ENCODE measurements at places on chromosomes 2 and 18.

DNA sequence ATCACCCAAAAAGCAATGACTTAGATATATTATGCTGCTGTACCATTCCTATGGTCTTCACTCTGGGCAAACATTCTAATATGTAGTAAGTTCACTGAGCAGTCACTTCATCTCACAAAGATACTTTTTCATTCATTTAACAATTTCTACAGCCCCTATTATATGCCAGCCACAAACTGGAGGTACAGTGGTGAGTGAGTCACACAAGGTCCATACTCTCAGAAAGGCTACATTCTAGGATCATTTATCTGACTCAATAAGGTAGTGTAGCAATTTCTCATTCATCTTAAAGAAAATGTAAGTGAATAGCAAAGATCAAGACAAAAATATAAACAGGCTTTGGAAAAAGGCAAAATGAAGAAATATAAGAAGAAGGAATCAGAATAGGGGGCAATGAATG, 40.5 kb downstream of the NHEJ1 start:
- no peak for DNase-seq

DNA sequence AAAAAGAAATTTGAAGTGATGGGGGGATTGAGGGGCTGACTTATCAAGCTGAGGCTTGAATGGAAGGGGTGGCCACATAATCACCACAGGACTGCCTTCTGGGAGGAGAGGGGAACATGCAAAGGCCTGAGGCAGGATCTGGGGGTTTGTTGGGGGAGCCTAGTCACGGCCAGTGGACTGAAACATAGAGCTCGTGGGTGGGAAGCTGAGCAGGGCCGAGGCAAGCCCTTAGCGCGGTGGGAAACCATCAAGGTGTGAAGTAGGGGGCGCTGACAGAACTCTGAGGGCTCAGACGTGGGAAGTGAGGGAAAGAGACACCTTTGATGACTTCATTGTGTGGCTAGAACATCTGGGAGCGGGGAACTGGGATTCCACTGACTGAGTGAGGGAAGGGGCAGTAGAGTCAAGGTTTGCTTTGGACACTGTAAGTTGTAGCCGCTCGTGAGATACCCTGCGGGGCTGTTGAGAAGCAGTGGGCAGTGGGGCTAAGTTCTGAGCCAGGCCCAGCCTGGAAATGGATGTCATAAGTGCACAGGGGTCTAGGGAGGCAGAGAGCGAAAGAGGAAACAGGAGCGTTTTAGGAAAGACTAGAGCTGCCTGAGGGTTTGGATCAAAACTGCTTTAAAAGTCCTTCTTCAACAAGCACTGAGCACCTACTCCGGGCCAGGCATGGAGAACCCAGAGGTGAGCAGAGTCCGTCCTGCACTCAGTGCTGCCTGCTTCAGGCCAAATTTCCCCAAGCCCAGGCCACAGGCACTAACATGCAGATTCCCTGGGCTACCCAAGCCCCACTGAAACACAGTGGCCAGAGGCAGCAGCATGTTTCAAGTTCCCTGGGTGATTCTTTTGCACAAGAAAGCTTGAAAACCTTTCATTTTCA, 686 bp upstream of the SNORC start:
- DNase-seq: no peak

- no peak for DNase-seq
These were observed 60.5 kb upstream of the B3GNT7 start for GRCh38 chr2:231334981-231335380.

DNA sequence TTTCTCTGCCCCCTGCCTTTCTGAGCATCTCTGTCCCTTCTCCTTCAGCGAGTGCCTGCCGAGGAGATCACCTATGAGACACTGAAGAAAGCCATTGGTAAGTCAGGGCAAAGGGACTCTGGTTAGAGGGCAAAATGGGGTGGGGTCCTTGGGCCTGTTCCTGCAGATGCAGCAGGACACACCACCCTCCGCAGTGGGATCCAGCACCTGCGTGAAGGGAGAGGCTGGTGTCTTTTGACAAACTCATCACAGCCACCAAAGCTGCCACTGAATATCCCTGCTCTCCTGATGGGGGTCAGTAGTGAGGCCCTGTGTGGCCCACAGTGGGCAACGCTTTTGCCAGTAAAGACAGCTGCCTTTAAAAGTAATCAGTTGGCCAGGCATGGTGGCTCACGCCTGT, 18.7 kb downstream of the POMC start:
- DNase-seq: no peak

DNA sequence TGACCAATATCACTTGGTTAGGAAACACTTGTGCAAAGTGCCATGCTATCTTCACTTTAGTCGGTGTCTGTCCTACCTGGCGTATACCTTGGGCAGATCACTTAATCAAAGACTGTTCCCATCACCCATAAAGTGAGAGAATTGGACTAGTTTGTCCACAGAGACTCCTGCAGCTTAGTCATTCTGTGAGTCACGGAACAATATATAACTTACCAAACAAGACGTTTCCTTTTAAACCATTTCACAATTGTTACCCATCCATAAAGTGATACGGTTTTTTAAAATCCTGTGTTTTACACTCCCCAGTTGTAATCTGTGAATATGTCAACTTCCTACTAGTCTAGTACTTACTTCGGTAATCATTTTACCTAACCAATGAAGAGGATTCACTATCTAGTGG, 499.3 kb upstream of the SMIM21 start:
- no peak for DNase-seq

DNA sequence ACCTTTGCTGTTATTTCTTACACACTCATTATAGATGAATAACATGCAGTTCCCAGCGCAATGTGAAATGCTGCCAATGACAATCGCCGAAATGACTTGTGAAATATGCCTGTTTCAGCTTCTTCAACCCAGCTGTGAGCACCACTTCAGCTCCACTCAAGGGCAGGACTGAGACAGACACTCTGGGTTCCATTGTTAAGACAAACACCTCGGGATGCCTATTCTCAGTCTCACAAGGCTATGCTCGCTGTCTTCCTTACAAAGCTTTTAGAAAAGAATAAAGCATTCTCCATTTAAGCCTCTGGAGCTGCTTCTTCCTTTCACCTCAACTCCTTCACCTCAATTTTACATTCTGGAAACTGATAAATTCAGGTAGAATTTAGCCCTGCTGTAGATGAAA, 4.2 kb downstream of the CBLN2 start:
- no peak for DNase-seq

DNA sequence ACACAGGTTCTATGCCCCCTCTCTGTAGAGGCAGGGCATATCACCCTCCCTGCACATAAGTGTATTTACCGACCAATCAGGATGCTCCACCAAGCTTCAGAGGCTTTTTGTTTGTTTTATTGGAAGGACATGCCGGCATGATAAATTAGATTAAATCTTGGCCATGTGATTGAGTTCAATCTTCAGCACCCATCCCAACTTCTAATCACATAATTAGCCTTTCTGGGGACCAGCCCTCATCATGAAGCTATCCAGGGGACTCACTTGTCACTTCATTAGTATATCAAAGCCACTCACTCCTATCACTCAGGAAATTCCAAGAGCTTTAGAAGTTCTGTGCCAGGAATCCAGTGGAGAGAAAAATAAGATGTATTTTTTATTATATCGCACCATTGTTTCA, 158.6 kb upstream of the SYT4 start:
- no peak for DNase-seq

DNA sequence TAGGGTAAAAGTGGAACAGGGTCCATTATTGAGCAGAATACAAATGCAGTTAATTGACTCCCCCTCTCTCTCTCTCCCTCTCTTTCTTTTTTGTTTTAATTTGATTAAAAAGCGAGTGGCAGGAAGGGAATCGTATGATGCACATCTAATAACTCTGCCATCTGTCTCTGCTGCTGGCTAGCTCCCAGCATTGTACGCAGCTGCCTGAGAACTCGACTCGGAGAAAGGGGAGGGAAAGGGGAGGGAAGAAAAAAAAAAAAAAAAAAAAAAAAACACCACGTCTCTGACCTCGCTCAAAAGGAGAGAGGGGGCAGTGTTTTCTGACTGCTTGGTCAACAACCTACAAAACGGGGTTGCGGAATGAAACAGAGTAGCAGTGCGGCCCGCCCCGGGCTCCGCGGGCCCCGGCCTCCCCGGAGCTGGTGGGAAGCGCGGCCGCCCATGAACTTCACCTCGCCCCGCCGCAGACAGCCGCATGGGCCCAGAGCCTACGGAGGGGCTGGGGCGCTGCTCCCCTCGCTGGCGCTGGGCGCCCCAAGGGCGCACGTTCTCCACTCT, 265.7 kb downstream of the TCF4 start:
- peak; percentile 66 for DNase-seq

DNA sequence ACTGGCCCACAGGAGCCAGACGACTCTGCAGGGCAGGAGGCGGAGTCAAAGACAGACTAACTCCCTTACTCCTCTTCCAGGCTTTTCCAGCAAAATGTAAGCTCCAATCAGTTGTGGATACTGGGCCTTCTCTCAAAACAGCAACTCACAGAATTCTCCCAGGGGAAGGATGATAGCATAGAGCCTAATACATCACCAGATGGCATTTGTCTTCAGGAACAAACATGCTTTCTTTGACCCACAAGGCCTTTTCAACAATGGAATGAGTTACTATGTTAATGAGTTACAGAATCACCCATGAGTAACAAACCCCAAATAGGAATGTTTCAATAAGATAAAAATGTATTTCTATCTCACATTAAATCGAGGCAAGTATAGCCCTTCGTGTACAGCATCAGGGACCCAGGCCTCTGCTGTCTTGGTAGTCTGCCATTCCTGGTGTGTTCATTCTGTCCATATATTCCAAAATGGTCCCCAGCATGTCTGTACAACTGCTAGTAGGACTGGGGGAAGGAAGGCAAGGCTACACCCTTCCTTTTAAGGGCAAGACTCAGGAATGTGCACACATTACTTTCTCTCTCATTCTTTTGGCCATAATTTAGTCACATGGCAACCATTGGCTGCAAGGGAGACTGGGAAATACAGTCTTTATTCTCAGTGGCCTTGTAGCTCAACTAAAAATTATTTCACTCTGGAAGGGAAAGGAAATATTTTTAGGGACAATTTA, 76.4 kb downstream of the BOD1L2 start:
- no peak for DNase-seq

Measured in amygdala (tissue), 56 donors.